ENCODE measurements at places on chromosomes 13 and 19. TPM values are rescaled to one million over a fixed set of nuclear protein-coding genes. Genes with fewer than 3 reads are reported as not detected.

DNA sequence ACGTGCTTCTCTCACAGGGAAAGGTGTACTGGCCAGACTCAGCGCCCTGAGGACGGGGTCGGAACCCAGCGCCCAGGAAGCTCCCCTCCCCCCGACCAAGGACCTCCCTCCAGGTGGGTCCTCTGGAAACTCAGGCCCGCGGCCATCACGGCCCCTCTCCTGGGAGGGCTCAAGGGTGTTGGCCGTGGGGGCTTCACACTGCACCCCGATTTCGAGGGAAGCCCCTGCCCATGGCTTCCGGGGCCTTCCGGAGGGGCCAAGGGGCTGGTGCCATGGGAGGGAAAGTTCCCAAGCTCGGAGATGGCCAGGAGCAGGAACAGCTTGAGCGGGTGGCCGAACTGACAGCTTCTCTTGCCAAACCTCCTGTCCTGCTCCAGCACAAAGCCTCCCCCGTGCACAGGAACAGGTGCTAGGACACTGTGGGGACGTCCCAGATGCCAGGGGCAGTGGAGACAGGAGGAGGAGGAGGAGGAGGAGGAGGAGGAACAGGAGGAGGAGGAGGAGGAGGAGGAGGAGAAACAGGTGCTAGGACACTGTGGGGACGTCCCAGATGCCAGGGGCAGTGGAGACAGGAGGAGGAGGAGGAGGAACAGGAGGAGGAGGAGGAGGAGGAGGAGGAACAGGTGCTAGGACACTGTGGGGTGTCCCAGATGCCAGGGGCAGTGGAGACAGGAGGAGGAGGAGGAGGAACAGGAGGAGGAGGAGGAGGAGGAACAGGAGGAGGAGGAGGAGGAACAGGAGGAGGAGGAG lies 10.0 kb downstream of the SBNO2 start:
- DNase-seq = no peak

- no peak for DNase-seq
Observed at GRCh38 chr13:91323349-91323748, 24.1 kb upstream of the MIR17HG start.

DKKL1 gene
- not detected for total RNA-seq

DNA sequence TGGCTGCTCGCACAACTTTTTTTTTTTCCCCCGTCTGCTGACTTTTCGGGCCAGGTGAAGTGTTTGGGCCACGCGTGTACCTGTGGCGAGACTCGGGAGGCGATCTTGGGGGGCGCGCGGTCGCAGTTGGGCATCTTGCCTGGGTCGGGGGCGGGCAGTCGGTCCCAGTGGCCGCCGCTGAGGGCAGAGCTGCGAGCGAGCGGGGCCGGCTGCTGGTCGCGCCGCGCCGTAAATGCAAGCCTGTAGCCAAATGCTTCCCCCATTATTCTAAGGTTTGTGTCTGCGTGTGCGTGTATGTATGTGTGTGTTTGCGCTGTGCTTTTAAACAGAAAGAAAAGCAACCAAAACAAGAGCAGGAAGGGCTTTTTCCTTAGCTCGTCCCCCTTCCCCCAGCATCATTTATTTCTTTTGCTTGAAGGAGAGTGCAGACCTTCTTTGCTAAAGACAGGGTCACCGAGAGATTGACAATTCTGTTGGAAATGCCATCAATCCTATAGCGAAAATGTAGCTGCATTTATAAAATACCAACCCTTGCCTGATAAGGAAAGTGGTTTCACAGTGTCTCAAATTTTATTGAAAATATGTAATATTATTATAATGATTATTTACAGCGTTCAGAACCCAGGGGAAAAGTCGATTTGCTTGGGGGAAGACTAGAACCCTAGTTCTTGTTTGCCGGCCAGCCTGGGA lies 143.2 kb upstream of the ZNF536 start:
- no peak for DNase-seq

DNA sequence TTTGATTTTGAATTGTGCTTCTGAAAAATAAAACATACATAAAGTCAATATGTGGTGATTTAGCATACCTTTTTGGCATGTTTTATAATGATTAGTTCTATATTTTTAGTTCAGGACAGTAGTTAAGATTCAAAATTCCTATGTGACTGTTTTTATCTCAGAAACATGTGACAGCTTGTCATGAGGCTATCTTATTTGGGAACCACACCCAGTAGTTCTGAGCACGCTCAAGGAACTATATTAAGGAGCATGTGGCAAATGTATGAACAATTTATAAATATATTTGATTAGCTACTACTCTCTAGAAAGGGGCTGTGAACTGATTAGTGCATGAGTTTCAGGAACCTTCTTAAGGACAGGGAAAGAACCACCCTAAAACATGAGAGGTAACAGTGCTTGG lies 38.8 kb downstream of the FGF9 start:
- no peak for DNase-seq

DNA sequence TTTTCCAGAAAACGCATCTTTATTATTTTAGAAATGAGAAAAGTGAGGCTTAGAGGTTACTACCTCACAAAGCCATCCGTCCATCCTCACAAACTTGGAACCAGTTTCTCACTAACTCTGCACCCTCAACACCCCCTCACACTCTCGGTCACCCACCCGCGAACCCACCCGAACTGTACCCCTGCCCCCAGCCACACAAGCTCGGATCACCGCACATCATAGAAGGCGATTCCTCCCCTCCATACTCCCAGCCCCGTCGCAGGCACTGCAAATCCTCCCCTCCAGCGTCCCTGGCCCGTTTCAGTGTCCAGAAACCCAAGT lies 238 bp downstream of the ZNF260 start:
- no peak for DNase-seq

DNA sequence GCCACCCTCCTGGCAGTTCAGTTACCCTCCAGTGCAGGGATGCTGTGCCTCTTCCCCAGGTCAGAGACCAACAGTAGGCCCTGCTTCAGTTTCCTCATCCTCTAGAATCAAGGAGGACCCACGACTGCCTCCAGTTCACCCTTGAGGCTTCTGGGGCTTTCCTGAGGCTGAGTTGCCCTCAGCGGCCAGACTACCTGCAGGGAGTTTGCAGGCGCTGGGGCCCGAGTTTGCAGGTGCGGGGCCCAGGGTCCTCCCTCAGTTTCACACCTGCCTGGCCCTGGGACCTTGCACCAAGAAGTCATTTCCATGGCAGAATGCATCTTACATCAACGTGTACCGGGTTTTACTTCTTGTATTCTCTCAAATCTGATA lies 38.9 kb upstream of the C19orf12 start:
- no peak for DNase-seq

DNA sequence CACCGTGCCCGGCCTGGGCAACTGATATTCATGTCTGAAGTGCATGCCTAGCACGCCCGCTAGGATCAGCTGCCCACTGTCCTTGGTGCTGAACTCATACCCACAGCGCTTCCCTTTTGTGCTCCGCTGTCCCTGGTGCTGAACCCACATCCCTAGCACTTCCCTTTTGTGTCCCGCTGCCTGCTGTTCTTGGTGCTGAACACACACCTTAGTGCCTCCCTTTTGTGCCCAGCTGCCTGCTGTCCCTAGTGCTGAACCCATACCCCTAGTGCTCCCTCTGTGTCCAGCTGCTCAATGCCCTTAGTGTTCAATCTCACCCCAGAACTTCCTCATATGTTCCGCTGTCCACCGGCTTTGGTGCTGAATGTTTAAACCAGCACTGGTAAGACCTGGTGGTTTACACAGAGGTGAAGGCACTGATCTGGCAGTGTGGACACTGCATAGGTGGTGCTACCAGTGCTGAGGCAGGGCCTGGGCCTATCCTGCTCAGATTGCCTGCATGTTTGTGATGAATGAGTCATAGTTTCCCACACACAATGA lies 26.3 kb upstream of the SIGLEC11 start:
- peak; percentile 94 for DNase-seq

- DNase-seq = no peak
Observed at GRCh38 chr19:495402-496111, 729 bp upstream of the MADCAM1 start.
